ENCODE measurements at places on chromosomes 13 and 19. TPM values are rescaled to one million over a fixed set of nuclear protein-coding genes. Genes with fewer than 3 reads are reported as not detected.

GRCh38 chr19:17579661-17580244, 24.3 kb downstream of the COLGALT1 start:
- H3K4me3 ChIP-seq, result no peak overlapping the region
- H3K27me3 ChIP-seq, result no peaks in the 10 kb centered on the region
- peaks cover 8% of the 10 kb centered on the region for H3K36me3 ChIP-seq
- no peaks in the 10 kb centered on the region for H3K4me1 ChIP-seq
- peak overlapping the region; percentile 86 for H3K27ac ChIP-seq

GRCh38 chr19:52992109-52993004, 21.4 kb upstream of the ERVV-1 start:
- no peak for DNase-seq
- peak overlapping the region; percentile 91 for H3K4me3 ChIP-seq
- peaks cover 13% of the 10 kb centered on the region for H3K36me3 ChIP-seq
- peak overlapping the region; percentile 91 for H3K27ac ChIP-seq

DNA sequence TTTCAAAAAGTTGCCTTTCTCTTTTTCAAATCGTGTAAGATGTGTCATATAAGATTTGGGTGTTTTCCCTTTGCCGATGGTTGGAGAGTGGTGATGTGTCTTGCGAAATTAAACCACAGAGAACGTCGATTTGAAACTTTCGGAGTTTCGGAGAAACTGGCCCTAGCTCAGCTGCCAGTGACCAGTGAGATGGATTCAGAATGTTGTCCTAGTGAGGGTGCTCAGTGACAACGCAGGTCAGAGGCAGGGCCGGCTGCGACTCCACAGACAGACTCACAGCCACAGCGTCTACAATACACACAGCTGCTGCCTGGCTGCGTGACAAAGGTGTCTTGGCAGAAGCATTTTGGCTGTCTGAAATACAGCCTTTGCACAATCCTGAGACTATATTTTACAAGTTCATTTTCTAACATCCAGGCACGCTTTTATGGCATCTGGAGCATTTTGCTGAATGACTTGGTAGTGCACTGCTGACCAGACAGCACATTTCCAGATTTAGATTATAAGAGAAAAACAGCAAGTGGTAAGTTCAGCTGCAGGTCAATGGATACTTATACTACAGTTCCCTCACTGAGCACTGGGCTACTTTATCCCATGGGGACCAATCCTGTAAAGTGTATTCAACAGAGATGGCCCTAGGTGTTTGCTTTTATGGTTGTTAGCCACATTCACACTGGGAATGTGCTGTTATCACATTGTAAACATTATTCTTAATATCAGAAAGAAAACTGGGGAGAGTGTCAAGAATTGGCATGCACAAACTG, 207.5 kb downstream of the KCNRG start:
- H3K27ac ChIP-seq, result peak overlapping the region; percentile 21
- DNase-seq, result no peak
- peak overlapping the region; percentile 71 for H3K4me3 ChIP-seq
- no peaks in the 10 kb centered on the region for H3K36me3 ChIP-seq

GRCh38 chr13:40677064-40677463, 10.6 kb upstream of the FOXO1 start:
- peaks cover 21% of the 10 kb centered on the region for H3K4me1 ChIP-seq
- peaks cover 4% of the 10 kb centered on the region for H3K27me3 ChIP-seq
- H3K4me3 ChIP-seq, result no peak overlapping the region
- H3K27ac ChIP-seq, result no peak overlapping the region
- DNase-seq, result no peak

The MBD3L3 gene
- total RNA-seq, result not detected

- peaks cover 19% of the 10 kb centered on the region for H3K4me1 ChIP-seq
- no peak for DNase-seq
- peak overlapping the region; percentile 24 for H3K27ac ChIP-seq
- H3K36me3 ChIP-seq, result no peaks in the 10 kb centered on the region
- peak overlapping the region; percentile 53 for H3K4me3 ChIP-seq
Observed at GRCh38 chr13:108961542-108962125, 332.2 kb downstream of the MYO16 start.

The GRK1 gene
- 0.24 TPM for total RNA-seq

The APOC4 gene
- not detected for total RNA-seq

- H3K36me3 ChIP-seq, result peaks cover 36% of the 10 kb centered on the region
- H3K27me3 ChIP-seq, result no peaks in the 10 kb centered on the region
- H3K27ac ChIP-seq, result peak overlapping the region; percentile 100
- peak overlapping the region; percentile 100 for H3K4me3 ChIP-seq
- H3K4me1 ChIP-seq, result peaks cover 44% of the 10 kb centered on the region
Observed at GRCh38 chr19:5624018-5624663, 1.3 kb downstream of the SAFB start.

The FXYD1 gene
- 2.0 TPM for total RNA-seq

DNA sequence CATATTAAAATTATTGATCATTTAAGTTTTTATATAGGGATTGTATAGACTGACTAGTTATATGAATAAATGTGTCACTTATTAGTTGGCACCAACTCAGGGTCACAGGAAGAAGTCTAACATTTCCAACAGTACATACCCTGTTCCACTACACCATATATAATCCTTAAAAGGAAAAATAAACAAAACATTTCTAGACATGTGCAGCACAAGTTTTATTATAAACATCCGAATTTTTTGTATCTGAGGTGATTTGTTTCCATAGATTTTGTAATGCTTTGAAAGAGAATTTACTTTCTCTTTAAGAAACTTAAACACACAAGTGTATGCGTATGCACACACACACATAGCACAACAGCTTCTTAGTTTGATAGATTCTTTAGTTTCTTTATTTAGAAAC, 418.6 kb upstream of the GPC6 start:
- H3K27ac ChIP-seq, result no peak overlapping the region
- no peaks in the 10 kb centered on the region for H3K4me1 ChIP-seq
- H3K4me3 ChIP-seq, result no peak overlapping the region
- no peaks in the 10 kb centered on the region for H3K27me3 ChIP-seq
- DNase-seq, result no peak

DNA sequence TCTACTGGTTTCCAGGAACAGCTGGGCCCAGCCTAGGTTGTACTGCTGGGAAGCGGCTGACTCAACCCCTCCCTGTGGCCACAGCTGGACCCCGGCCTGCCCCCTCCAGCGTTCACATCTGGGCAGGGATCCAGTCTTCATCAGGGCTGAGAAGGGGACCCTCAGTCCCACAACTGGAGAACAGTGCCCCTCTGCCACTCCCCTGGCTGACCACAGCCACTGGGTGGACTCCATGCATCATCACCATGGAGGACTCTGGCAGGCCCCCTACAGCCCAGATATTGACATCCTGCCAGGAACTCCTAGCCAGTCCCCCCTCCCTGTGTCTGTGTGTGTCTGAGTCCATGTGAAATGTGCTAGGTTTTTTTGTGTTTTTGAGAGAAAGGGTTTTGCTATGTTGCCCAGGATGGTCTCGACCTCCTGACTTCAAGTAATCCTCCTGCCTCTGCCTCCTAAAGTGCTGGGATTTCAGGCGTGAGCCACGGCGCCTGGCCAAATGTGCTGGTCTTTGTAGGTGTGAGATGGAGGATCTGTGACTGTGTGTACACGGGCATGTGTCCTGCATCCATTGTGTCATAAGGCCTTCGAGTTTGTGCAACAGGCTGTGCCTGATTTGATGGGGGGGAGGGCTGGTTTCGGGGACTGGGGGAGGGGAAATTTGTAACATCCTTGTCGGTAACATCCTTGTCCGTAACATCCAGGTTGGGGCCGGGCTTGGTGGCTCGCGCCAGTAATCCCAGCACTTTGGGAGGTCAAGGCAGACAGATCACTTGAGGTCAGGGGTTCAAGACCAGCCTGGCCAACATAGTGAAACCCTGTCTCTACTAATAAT, 4.0 kb upstream of the HOOK2 start:
- peaks cover 20% of the 10 kb centered on the region for H3K4me1 ChIP-seq
- peaks cover 5% of the 10 kb centered on the region for H3K27me3 ChIP-seq
- H3K36me3 ChIP-seq, result no peaks in the 10 kb centered on the region
- peak overlapping the region; percentile 73 for H3K4me3 ChIP-seq
- no peak for DNase-seq

DNA sequence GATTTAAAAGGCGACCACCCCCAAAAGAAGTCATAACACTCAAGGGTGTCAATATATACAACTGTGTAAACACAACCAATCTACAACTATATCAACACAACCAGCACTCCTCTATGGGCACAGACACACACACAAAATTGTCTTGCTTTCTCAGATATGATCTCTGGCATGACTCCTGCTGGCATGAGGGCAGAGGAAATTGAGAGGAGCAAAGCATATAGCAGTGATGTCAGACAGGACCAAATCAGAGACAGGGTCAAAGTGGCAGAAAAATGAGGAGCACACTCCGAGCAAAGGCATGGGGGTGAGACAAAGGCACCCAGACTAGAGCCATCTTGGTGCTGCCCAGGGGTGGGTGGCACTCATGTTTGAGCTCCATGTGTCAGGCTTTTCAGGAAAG, 9.6 kb downstream of the IRGQ start:
- H3K4me1 ChIP-seq, result peaks cover 18% of the 10 kb centered on the region
- H3K36me3 ChIP-seq, result peaks cover 31% of the 10 kb centered on the region
- no peak overlapping the region for H3K4me3 ChIP-seq
- H3K27ac ChIP-seq, result no peak overlapping the region

DNA sequence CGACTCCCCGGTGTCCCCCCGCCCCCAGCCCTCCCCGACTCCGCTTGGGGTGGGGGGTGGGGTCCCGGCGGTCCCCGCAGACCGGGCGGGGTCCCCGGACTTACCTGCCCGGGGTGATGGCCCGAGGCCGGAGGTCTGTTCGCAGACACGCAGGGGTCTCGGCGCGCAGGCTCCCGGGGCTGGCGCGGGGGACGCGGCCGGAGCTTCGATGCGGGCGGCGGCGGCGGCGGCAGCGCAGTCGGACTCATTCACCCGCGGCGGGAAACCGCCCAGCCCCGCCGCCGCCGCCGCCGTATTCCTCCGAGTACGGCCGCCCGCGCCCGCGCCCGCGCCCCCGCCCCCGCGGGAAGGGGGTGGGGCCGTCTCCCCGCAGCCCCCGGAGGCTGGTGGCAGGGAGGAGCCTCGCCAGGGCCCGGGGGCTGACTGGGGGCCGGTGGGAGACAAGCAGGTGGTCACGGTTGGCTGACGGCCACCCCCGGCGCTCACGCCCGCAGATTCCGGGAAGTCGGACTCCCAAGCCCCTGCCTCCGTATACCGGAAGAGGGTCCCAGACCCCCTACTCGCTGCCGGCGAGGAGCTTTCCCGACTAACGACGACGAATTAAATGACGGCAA, at the start of gene C2CD4C:
C2CD4C (minus strand) TSS at position 246 of the 614 bp plus-strand sequence. CDS start 786 bp downstream, outside the sequence.
- peaks cover 9% of the 10 kb centered on the region for H3K4me1 ChIP-seq
- no peaks in the 10 kb centered on the region for H3K36me3 ChIP-seq
- no peak for DNase-seq
- H3K4me3 ChIP-seq, result peak within 1 kb of the TSS; percentile 93
- peak within 1 kb of the TSS; percentile 58 for H3K27ac ChIP-seq

- no peak overlapping the region for H3K27ac ChIP-seq
- no peak overlapping the region for H3K4me3 ChIP-seq
- H3K4me1 ChIP-seq, result no peaks in the 10 kb centered on the region
- DNase-seq, result no peak
Observed at GRCh38 chr13:64289702-64290101, 2874.1 kb upstream of the PCDH20 start.

GRCh38 chr13:21960108-21960507, 289.2 kb downstream of the FGF9 start:
- no peak overlapping the region for H3K4me3 ChIP-seq
- no peak overlapping the region for H3K27ac ChIP-seq
- no peaks in the 10 kb centered on the region for H3K27me3 ChIP-seq
- no peaks in the 10 kb centered on the region for H3K4me1 ChIP-seq
- no peaks in the 10 kb centered on the region for H3K36me3 ChIP-seq

DNA sequence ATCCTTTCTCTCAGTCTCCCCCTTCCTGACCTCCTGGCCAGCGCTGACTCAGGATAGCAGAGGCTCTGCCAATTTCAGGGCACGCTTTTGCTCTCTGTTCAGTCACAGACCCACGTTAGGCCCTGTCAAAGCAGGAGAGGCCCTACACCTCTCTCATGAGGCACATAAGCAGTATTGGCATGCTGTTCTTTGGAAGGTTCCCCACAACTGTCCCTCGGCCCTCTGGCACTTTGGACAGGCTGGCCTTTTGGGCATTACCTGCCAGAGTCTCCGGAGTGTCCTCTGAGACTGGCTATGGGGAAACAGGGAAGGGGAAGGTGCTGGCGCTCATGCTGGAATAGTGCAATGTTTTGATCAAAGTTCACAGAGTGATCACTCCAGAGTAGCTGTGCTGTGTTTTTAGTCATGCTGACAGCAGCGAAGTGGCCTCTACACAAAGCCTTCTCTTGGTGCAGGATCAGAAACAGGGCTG, 23.7 kb upstream of the UBE2L5 start:
- no peak overlapping the region for H3K27ac ChIP-seq
- H3K36me3 ChIP-seq, result no peaks in the 10 kb centered on the region
- peaks cover 7% of the 10 kb centered on the region for H3K27me3 ChIP-seq
- H3K4me3 ChIP-seq, result no peak overlapping the region
- DNase-seq, result no peak

DNA sequence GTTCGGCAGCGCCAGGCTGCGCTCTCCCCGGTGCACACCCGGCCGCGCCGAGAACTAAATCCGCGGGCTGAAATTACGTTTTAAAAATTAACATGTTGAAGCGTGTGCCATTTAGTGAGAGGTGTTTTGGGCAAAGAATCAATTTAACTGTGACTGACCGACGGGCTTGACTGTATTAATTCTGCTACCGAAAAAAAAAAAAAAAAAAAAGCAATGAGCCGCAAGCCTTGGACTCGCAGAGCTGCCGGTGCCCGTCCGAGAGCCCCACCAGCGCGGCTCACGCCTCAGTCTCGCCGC, 9.6 kb upstream of the SOX1 start:
- H3K4me1 ChIP-seq, result peaks cover 13% of the 10 kb centered on the region
- H3K27me3 ChIP-seq, result peaks cover 98% of the 10 kb centered on the region
- H3K27ac ChIP-seq, result no peak overlapping the region
- DNase-seq, result no peak
- no peaks in the 10 kb centered on the region for H3K36me3 ChIP-seq
- no peak overlapping the region for H3K4me3 ChIP-seq

DNA sequence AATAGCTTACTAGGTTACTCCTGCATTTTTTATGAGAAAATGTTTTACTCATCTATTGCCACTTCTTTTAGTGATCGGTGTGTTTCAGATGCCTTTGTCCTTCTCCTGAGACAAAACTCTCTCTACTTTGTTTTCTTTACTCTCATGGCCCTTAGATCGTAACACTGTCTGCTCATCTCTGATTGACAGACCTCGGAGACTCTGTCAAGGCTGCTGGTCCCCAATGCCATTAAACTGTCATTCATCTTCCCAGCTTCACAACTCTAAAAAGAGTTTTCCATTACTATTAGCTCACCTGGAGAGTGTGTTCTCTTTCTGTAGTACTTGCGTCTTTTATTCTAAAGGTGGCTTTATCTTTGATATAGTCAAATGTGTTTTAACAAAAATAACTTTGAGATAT, 765.2 kb downstream of the SLITRK1 start:
- no peak overlapping the region for H3K4me3 ChIP-seq
- H3K27ac ChIP-seq, result no peak overlapping the region
- no peaks in the 10 kb centered on the region for H3K36me3 ChIP-seq
- no peaks in the 10 kb centered on the region for H3K4me1 ChIP-seq
- no peak for DNase-seq

- peaks cover 25% of the 10 kb centered on the region for H3K4me1 ChIP-seq
- H3K36me3 ChIP-seq, result peaks cover 9% of the 10 kb centered on the region
- peaks cover 5% of the 10 kb centered on the region for H3K27me3 ChIP-seq
- DNase-seq, result no peak
- peak overlapping the region; percentile 96 for H3K27ac ChIP-seq
Observed at GRCh38 chr19:55644191-55644833, 863 bp downstream of the ZNF581 start.

- peaks cover 15% of the 10 kb centered on the region for H3K4me1 ChIP-seq
- H3K4me3 ChIP-seq, result no peak overlapping the region
- H3K27ac ChIP-seq, result no peak overlapping the region
- DNase-seq, result no peak
- H3K27me3 ChIP-seq, result no peaks in the 10 kb centered on the region
Observed at GRCh38 chr13:38399535-38399934, 49.9 kb downstream of the UFM1 start.

Measured in type B pancreatic cell (in vitro differentiated cells).